ENCODE measurements at places on chromosomes 12 and 14.

GRCh38 chr12:15627995-15628945 is 160.9 kb downstream of the EPS8 start:
- no peak for DNase-seq

GRCh38 chr12:90023207-90023900 is 314.7 kb upstream of the ATP2B1 start:
- DNase-seq = no peak

GRCh38 chr14:72892103-72892878 is 1.6 kb downstream of the DPF3 start:
- DNase-seq = no peak

DNA sequence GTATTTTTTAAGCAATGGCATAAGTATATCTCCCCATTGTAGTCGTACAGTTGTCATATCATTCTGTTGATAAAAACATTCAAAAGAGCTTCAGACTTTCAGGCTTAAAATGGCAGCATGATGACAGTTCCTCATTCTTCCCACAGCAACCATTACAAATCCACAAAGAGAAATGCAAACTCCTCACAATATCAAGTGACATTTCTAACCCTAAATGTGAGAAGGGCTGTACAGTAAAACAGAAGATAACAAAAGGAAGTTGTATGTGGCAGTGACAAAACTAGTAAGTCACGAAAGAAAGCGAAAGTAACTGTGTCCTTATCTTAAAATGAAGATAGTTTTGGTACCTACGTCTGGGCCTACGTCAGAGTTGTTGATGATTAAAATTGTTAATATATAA is 46.7 kb downstream of the GXYLT1 start:
- DNase-seq = no peak

GRCh38 chr12:22172501-22172900 is 126.5 kb downstream of the CMAS start:
- DNase-seq = no peak

- no peak for DNase-seq
Observed at GRCh38 chr12:7265251-7265650, 38.6 kb upstream of the ACSM4 start.

- no peak for DNase-seq
Observed at GRCh38 chr14:68842298-68842697, 49.4 kb upstream of the ZFP36L1 start.

DNA sequence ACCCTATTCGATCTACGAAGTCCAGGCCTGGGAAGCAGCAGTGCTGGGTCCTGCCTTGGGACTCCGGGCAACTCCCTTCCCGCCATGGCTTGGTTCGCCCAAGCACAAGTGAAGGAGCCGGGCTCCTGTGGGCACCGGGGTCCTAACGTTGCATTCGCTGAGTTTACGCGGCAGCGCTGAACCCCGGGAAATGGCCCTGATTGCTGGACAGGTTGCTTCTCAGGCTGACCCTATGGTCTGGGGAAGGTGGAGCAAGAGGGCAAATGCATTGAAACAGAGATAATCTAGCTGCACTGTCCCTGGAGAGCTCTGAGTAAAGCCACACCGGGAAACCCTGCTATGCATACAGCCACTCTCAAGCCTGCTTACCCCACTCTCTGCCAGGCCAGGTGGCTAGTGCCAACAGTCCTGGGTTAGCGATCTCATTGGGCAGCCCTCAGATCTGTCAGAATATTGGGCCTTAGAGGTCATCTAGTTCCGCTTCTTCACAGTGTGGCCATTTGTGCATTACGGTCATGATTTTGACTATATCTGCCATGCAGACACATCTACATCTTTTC is 11.3 kb downstream of the SYNE3 start:
- DNase-seq = no peak

- no peak for DNase-seq
Observed at GRCh38 chr12:2997989-2998670, 38.9 kb downstream of the TEAD4 start.

DNA sequence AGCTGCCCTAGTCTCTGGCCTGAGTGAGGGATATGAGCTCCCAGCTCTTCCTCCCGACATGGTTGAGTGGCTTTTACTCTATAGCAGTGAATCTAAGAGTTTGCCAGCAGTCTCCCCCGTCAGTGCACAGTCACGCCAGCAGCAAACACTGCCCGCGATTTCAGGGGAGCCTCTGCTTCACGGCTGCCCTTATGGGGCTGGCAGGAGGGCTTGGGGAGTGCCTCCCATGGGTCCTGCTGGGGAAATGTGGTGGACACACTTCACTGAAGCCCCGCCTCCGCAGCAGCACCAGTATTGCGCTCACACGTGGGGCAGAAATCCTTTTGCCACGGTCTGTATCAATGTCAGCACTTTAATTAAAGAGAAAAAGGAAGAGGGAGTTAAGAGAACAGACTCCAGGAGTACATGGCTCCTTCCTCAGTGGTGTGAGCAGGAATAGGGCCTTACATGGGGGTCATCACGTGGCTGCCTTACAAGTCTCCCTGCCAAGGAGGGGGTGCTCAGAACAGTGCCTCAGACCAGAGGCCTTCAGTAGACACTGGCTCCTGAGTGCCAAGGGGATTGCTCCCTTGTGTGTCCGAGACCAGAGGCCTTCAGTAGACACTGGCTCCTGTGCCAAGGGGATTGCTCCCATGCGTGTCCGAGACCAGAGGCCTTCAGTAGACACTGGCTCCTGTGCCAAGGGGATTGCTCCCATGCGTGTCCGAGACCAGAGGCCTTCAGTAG is 55.7 kb downstream of the SFSWAP start:
- no peak for DNase-seq

DNA sequence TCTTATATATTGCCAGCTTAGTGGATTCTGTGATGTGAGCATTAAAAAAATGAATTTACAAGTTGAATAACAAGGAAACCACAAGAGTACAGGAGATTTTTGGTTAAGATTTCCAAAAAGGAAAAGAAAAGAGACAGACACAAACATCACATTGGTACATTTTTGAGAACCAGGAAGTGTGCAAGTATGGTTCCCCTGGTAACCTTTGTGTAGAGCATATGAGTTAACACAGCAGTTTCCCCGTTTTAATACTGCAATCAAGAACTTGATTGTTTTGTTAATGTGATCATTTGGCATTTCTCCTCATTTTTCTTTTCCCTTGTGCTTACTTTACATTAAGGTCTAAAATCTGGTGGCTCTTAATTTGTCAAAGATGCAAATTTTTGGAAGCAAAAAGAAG is 490.4 kb upstream of the ATP2B1 start:
- no peak for DNase-seq

DNA sequence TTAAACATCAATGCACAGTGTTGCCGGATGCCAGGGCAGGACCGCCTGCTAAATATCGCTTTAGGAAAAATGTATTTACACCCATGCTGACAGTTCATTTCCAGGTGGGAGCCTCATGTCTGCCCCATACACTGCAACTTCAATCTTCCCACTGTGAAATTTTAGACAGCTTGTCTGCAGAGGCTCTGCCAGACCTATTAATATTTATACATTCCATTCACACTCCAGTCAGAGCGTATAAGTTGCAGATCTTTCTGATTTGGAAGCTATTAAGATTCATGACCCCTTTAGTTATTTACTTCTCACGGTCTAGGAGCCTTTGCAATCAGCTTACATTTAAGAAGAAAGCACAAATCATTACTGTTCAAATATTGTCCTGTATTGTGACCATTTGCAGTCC is 357.4 kb downstream of the ATP23 start:
- no peak for DNase-seq

GRCh38 chr12:69540987-69541386 is 44.3 kb upstream of the CCT2 start:
- no peak for DNase-seq

GRCh38 chr14:77275041-77275580 is 4.1 kb upstream of the NGB start:
- no peak for DNase-seq

DNA sequence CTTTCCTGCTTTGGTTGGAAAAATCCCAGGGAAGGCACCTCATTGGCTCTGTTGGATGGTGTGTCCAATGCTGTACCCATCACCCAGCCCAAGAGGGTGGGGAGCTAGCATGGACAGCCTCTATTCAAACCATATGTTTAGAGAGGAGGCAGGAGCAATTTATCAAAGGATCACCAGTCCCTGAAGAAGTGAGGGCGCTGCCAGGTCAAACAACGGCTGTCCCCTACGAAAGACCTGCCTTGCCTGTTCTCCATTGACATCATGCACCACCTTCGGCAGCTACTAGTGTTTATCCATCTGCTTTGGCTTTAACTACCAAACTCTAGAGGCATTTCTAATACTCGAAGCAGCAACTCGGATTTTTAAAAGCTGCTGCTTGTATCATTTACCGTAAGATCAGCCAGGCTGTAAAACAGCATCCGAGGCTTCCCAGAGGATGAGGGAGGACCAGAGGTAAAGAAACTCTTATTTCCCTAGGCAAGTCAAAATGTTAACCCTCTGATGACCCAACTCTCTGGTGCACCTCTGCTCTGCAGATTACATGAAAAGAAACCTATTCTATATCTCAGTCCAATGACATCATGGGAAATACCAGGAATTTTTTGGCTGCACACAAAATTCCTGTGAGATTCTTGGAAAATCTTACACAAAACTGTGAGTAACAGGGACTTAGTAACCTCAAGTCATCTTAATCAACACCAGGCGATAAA is 720.9 kb upstream of the TBX3 start:
- no peak for DNase-seq

GRCh38 chr14:64789696-64790095 is 85.5 kb downstream of the PLEKHG3 start:
- no peak for DNase-seq

GRCh38 chr12:2124466-2125023 is 71.8 kb downstream of the CACNA1C start:
- DNase-seq = no peak

DNA sequence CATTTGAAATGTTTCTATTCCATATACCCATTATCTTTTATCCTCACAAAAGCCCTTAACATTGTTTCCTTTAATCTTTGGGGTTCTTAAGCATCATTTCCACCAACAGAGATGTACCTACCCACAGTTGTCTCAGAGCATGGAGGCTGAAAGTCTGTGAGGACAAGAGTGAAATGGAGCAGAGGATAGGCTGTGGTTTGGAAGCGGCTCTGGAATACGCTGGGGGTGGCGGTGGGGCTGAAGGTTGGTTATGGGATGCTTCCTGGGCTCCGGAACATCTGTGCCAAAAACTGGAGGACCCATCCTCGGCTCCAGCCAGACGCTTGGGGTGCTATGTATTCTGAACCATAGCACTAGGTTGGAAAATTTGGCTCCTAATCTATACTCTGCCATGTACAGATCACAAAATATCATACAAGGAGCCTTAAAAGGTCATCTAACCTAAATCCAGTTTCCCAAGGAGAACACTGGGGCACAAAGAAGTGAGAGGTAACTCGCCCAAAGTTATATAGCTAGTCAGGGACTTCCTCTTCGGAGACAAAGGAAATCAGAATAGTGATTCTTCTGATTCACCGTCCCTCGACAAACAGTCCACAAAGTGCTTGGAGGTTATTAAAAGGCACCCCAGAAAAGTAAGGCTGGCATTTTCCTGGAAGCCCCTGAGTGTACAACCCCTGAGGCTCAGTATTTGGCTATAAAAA is 2.5 kb downstream of the PPP1R3E start:
- DNase-seq = no peak

- DNase-seq = no peak
Observed at GRCh38 chr12:112163471-112163991, 38.2 kb downstream of the TRAFD1 start.

DNA sequence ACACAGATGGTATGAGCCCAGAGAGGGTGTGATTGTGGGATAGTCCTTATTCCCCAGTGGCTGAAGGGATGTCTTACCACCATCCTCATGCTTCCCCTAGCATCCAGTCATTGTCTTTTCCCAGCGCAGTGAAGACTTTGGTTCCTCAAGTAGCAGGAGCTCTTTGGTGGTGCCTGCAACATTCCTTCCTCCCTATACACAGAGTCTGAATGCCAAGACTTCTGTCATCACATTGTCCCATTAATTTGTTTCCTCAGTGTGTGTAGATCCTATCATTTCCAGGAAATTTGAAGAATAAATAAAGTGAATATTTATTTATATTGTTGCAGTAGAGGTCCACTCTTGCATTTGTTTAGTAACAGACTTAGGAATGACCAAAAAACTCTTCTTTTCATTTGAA is 147.2 kb downstream of the DACT1 start:
- DNase-seq = no peak

DNA sequence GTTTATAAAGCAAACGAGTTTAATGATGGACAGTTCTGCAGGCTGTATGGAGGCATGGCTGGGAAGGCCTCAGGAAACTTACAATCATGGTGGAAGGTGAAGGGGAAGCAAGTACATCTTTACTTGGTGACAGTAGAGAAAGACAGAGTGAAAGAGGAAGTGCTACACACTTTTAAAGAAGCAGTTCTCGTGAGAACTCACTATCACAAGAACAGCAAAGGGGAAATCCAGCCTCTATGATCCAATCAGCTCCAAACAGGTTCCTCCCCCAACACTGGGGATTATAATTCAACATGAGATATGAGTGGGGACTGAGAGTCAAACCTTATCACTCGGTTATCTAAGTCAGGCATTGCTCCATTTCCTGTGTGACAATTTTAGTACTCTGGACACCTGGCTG is 189.9 kb upstream of the CNTN1 start:
- no peak for DNase-seq

DNA sequence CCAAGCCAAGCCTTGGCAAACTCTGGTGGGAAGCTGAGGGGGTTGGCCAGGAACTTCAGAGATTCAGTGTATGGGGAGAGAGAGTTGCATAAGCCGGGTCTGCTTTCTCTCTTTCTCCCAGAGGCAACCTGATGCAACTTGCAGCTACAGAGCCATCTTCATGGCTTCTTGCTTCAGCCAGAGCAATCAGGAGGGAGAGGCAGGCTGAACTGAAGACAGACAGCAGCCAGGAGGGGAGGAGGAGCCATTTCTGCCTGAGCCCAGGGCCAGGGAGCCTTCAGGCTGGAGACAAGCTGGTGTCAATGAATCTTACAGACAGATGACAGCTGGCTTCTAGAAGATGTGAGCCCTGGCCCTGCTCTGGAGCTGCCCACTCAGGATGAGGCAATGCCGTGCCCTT is 18.7 kb downstream of the NPC2 start:
- no peak for DNase-seq

GRCh38 chr12:132591107-132591935 is 19.1 kb downstream of the LRCOL1 start:
- DNase-seq = no peak

DNA sequence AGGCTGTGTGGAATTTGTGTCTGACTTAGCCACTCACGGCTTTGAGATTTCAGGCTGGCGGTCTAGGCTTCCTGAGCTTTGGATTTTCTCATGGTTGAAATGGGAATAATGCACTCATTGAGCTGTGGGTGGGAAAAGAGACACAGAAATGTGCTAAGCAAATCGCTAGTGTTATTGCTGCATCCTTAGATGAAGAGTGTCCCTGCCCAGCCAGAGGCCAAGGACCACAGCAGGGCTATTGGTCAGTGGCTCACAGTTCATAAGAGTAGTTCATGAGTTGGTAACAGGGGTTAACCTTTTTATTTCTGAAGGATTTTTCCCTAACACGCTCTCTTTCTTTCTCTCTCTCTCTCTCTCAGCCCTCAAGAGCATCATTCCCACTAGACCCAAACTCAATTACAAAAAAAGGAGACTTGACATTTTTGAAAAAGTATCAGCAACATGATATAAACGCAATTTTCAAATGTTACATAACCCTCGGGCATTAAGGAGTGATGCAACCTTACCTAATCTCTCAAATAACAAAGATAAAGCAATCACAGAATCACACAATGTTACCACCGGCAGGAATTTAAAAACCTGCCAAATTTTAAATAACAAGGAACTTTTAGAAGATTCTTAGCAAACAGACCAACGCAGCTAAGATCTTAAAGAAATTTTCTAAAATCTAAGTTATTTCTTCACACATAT is 36.7 kb upstream of the RMST start:
- DNase-seq = no peak

GRCh38 chr14:38554026-38554425 is 298.1 kb upstream of the CLEC14A start:
- no peak for DNase-seq
